T-helper 22 cell (primary cell): ENCODE measurements at places on chromosomes 3 and 15.

GRCh38 chr3:45112939-45113338, 33.2 kb downstream of the CDCP1 start:
- no peak for DNase-seq

DNA sequence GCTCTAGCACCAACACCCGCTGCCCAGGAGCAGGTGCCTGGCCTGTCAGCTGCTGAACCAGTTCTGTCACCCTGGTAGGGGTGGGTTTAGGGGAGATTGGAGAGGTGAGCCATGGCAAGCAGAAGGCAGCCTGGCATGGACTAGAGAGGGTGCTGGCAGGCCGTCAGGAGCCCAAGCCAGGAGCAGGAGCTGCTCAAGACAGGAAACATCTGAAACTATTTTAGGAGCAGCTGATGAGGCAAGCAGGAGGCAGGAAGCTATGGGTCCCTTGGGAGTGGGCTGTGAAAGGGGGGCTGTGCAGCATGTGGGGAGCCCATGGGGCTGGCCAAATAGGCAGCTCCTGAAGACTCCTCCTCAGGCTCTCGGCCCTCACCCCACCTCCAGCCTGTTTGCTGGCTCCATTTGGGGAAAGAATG, 2.3 kb downstream of the INKA1 start:
- DNase-seq, result no peak

GRCh38 chr3:133851266-133851906, 44.3 kb downstream of the RAB6B start:
- DNase-seq, result no peak

GRCh38 chr3:187288131-187288854, 3.2 kb downstream of the MASP1 start:
- DNase-seq, result no peak

DNA sequence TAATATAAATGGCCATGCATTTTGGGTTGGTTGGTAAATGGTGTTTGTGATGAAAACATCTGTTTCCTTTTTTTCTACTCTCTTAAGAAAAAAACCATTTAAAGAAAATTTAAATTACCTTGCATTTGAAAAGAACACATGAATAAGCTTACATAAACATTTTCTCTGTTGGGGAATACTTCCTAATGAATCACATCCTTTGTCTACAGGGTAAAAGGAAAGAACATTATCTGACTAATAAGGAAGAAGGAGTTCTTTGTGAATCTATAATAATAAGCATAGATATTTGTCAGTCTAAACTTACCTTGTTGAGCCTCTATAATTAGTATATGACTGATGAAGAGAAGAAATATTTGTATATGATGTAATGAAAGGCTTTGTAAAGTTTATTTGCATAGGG, 254.1 kb upstream of the ZNF717 start:
- DNase-seq, result no peak

- no peak for DNase-seq
Measured at GRCh38 chr3:37955918-37956707, 34.5 kb upstream of the VILL start.

GRCh38 chr15:54149115-54149531, 170.9 kb downstream of the UNC13C start:
- no peak for DNase-seq

DNA sequence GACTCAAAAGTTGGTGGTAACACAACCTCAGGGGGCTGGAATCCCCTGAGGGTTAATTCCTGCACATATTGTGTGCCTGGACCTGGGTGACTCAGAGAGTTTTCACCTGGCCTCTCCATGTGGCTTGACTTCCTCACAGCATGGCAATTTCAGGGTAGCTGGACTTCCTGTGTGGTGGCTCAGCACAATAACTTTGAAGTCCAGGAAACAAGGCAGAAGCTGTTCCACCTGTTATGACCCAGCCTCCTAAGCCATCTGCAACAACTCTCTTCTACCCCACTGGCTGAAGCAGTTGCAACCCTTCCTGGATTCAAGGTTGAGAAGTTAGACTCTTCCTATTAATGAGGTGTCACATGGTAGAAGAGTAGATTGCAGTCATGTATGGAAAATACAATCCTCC, 58.4 kb downstream of the EDEM1 start:
- DNase-seq, result no peak

- DNase-seq, result no peak
Measured at GRCh38 chr3:152054315-152054714, 180.9 kb downstream of the SUCNR1 start.

DNA sequence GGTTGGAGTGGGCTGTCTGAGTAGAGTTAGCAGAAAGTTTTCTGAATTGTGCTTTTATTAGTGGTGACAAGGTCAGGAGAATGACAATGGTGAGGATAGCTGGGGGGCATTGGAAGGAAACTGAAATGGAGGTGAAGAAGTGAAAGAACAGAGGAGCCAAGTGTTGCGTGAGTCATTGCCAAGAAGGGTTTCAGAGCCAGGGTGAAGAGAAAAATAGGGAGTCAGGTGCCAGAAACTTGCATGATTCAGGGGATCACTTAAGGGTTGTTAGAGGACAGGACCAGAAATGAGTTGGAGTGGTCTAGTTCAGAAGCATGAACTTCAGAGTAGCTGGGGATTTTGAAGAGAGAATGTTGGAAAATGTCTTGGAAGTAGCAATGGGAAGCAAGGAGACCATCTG, 86.0 kb upstream of the GALNT15 start:
- DNase-seq, result no peak

DNA sequence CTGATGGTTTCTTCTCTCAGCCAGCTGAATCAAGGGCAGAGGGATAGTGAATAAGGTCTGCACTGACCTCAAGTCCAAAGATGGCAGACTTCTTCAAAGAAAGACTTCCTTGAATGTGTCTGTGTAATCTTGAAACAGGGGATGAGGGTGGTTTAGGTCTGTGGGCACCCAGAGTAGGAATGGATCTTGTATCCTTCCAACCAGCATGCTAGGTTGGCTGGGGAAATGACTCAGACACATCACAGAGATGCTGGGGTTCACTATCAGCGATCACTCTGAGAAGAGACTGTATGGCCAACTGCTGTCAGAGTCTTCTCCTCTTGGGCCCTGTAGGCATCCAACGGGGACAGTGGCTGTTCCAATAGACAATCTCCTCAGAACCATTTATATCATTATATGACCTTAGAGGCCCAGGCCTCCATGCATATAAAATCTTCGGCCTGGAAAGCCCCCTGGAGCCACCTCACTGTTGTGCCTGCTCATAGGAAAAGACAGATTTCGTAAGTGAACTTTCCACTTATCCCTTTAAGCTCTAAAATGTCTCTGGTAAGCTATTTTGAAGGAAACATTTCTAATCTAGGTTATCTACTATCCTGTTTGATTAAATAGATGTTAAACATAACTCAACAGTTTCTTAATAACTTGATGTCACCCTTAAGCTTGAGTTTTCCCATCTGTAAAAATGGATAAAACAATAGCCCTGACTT, 58.5 kb downstream of the TIPARP start:
- no peak for DNase-seq

GRCh38 chr3:105274958-105275357, 91.8 kb upstream of the ALCAM start:
- no peak for DNase-seq

GRCh38 chr3:50674349-50675178, at the start of gene DOCK3:
Gene DOCK3 (plus strand): TSS chr3:50674927. CDS start chr3:50675264, 337 bp downstream.
- peak; percentile 23 for DNase-seq

DNA sequence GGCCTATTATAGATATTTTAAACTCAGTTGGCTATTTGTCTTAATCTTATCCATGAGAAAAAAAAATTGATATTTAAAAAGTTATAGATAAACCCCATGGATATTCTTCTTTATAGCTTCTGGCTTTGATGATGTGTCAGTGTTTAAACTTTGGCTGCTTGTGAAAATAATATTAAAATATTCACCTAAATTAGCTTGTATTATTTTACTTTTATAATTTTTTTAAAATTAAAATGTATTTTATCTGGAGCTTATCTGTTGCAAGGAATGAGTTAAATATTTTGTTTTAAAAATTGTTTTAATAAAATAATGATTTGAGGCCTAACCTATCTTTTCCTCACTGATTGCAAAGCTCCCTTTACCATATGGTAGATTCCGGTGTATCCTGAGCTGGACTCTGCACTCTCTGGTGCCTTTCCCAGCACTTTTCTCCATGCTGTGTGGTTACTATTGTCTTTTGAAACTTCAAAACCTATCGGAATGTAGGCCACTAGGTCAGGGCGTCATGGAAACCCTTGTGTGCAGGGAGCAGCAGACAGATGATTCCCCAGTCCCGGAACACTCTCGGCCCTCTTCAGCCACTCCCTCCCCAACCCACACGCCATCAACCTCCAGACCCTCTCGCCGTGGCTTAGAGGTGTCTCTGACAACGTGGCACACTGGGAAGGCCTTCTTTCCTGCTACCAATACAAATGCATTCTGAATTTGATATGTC, 252.3 kb upstream of the ATP10A start:
- no peak for DNase-seq

DNA sequence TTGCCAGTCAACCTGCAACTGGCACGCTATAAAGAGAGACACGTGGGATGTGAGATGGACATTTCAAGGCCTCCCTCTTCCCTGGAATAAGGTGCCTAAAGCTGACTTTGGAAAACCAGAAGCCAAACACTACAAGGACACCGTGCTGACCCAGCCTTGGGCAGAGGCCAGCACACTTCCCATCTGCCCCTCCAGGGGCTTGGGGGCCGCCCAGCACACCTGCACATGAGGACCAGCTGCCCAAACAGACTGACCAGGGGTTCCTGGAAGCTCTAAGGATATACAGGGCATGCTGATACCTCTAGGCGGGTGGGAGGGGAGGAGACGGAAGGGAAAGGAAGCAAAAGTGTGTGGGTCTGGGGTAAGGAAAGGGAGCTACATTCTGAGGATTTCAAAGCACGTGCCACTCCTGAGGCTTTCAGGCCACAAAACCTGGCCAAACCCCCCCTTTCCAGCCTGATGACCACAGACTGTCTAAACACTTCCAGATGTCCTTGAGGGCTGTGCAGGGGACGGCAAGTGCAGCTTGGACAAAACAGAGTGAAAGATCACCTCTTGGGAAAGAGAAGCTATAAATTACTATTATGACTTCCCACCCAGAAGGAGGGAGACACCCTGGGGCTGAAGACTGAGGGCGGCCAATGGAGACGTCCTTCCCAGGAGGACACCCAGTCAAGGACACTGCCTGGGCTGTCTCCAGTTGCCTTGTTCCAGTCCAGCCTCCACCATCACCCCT, 57.9 kb downstream of the ADCY5 start:
- no peak for DNase-seq

- DNase-seq, result no peak
Measured at GRCh38 chr15:85730001-85730820, 64.5 kb downstream of the KLHL25 start.
